ENCODE measurements at places on chromosomes 2 and 18.
A peak's percentile ranks its signal among the peaks of the same experiment; 100 is the strongest.

DNA sequence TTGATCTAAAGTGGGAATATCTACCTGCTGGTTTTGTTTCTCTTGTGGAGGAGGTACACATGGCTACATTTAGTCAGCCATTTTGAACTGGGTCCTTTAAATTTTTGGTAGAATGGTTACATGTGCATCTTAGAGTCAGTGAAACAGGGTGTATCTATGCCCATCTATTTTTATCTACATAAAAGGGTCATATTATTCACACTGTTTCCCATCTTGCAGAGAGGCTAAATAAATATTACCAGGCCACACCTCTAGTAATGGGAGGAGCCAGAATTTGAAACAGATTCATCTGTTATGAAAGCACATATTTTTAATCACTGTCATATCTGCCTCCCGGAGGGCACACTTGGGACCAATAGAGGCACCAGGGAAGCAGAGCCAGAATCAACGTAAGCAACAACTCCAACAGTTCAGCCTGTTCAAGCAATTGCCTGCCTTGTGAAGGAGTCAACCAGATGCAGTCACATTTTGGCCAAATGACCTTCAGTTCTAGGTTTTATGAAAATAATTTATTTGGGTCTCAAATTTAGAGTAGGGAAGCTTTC lies 376.8 kb downstream of the TSN start:
- DNase-seq: no peak

DNA sequence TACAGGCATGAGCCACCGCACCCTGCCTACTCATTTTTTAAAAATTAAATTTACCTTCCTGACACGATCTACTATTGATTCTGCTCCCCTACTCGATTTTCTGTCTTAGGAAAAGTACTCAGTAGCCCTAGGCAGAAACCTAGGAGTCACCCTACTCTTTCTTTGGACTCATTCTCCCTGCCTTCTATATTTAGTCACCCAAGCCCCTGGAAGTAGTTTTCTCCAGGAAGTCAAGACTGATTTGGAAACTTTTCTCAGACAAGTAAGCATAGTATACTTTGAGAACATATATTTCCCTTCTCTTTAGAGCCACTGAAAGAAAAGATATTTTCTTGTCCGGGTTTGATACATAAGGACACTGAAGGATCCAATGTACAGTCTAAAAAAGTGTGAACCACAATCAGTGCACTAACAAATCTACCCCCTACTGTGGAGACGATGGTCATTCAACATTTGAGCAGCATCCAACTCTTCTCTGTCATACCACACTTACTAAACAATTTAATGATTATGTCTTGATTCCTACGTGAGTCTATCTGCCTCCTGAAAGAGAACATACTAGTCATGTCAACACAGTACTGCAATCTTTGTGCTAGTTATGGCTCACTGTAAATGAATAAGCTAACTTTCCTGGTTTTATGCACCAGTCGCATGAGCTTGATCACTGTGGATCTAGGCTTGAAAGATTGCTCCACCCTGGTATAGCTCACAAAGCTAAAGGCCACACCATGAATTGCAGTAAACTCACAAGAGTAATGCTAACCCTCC lies 19.8 kb downstream of the YWHAQ start:
- DNase-seq: no peak

DNA sequence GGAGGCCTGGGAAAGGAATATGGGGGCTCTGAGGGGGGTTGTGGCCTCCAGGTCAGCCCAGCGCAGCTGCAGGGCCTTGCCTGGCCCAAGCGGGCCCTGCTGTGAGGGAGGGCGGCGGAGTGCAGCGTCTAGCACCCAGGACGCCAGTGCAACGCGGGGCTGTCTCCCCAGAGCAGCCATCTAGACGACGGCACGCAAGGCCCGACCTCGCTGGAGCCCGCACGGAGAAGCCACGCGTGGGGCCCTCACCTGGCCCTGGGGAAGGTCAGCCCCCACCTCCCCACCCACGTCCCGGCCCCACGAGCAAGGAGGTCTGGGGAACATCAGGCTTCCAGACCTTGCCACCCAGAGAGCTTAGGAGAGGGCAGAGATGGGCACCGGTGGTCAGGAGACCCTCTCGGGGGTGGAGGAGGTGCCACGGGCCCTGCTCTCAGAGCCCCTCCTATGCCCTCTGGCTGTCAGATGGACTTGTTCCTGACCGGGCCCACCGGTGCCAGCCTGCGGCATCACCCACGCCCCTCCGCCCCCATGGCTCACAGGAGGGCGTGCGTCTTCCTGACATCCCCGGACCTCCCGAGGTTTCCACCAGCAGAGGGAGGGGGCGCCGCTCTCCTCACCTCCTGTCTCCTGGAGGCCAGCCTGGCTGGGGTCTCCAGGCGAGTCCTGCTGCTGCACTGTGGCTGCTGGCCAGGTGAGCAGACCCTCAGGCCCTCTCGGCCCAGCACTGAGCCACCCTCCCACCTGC lies 17.0 kb downstream of the GPR35 start:
- DNase-seq: no peak

DNA sequence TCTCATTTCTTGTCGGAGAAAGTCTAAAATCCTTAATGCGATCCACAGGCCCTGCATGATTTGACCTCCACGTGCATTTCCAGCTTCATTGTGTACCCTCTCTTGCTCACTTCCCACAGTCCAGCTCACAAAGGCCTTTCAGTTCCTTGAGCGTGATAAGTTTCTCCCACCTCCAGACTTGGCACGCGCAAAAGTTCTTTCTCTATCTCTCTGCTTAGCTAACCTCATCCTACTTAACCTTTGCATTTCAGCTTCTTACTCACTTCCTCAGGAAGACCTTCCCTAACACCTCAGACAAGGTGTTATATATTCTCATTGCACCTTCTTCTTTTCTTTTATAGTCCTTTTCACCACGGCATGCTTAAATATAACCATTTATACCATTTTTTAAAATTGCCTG lies 124.8 kb upstream of the XPO1 start:
- no peak for DNase-seq

- no peak for DNase-seq
Measured at GRCh38 chr2:65541773-65542172, 109.4 kb upstream of the SPRED2 start.

GRCh38 chr2:40128796-40129195 lies 323.1 kb downstream of the SLC8A1 start:
- DNase-seq: no peak

DNA sequence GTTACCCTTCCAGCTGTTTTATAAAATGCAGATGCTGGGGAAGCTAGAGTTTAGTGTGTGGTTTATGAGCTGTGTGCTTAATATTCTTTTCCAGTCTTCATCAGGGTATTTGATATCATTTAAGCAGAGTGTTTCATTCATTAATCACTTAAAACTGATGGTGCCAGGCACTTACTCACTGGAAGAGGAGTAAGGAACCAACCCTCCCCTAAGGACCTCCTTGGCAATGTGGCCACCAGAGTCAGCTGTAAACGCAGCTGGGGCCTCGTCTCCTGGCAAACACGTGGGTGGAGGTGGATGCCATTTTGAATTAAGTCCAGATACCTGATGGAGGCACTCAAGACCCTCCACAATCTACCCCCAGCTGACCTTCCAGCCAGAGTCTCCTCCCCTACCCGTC lies 331.6 kb downstream of the CLIP4 start:
- DNase-seq: no peak

DNA sequence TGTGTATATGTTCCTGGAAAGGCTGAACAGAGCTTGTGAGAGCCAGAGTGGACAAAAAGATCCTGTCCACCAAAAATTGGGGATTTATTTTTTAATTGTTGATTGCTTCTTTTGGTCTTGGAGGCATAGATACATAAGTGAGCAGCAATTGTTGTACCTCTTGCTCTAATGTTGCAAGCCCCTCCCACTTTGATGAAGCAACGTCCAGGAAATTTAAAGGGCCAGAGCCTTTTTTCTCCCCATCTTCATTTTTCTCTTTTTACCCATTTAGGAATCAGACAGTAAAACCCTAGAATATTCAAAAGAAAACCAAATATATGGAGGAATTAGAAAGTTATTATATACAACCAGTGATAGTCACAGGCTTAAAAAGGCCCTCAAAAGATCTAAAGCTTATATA lies 871.8 kb upstream of the NRXN1 start:
- no peak for DNase-seq

DNA sequence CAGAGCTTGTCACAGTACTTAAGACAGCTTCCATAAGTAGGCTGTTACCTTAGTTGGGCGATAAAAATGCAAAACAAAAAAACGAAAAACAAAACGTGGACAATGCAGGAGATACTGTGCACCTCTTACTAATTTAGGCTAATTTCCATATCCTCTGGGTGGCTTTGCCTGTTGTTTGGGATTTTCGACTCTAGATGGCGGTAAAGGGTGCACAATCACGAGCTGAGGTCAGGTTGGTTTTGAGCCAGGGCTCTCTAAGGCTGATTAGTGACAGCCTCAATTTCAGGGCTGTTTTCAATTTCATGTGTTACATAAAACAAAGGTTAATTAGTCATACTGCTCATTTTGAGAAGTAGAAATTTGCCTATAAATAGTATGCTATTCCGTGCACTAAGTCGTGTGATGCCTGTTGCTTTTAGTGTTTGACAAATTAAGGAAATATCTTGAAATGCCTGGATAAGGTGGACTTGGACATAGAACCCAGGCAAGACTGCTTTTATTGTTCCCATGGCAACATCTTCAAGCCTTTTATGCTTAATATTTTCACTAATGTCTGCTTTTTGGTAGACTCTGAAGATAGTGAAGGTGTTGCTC lies 493.1 kb downstream of the SOCS6 start:
- DNase-seq: no peak

- no peak for DNase-seq
Measured at GRCh38 chr18:56083523-56084287, 495.7 kb upstream of the TCF4 start.

- no peak for DNase-seq
Measured at GRCh38 chr18:34807106-34807796, 97.2 kb downstream of the DTNA start.

GRCh38 chr2:67002618-67003371 lies 394.3 kb upstream of the ETAA1 start:
- DNase-seq: no peak

- DNase-seq: no peak
Measured at GRCh38 chr18:68734308-68734707, 19.4 kb upstream of the TMX3 start.

DNA sequence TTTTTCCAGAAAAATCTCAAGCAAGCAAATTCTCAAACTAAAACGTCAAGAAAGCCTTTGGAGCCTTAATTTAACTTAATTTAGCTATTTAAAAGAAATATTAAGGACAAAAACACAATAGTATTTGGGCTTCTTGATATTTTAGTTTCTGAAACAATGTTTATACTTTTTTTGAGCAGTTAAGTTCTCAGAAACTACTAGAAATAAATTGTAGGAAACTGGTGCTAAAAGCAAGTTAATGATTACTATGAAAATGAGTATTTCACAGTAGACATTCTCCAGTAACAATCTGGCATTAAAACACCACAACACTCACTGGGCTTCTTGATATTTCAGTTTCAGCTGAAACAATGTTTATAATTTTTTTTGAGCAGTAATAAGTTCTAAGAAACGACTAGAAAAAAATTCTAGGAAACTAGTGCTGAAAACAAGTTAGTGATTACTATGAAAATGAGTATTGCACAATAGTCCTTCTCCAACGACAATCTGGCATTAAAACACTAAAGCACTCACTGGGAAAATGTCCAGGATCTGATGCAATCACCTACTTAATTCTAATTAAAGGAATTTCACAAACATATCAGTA lies 45.1 kb downstream of the TRAK2 start:
- peak; percentile 13 for DNase-seq

DNA sequence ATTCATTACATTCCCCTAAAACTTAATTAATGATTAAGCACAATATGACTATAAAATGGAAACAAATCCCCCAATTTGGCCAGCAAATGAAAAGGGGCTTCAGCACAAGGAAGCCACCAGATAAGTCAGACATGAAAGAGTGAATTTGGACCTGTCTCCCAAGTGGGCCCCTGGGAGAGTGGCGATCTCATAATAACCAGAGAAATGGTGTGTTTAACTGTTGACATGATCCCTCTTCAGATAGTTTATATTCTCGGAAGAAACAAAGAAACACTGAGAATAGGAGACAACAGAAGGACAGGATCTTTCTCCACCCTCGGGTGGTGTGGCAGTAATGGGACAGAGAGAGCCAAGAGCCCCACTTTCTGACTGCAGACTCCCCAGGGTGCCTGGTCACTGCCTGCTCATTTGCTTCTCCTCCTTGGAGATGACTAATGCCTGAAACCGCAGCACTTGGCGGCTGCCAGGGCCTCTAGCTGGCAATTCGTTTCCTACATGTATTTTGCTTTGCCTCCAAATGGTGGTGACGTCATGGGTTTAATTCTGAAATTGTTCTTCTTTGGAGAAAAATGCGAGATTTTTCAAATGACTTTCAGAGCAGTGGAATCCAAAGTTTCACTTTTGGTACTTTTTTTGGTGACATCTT lies 46.4 kb upstream of the SPP2 start:
- DNase-seq: no peak

DNA sequence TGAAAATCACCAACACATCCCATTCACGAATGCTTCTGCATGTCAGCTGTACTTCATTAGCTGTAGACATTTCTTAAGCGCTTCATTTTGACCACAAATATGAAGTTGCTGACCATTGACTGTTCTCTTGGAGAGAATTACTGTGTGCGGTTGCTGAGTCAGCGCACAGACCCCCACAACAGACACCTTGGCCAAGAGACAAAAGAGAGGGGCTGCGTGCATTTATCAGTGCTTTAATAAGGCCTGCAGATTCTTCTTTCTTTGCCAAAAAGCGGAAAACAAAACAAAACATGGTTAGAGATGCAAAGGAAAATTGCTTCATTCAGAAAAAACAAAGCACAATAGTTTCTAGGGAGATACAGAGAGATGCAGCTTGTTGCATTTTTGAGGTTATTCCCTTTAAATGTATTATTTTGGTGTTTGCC lies 174.7 kb downstream of the ACKR3 start:
- no peak for DNase-seq

DNA sequence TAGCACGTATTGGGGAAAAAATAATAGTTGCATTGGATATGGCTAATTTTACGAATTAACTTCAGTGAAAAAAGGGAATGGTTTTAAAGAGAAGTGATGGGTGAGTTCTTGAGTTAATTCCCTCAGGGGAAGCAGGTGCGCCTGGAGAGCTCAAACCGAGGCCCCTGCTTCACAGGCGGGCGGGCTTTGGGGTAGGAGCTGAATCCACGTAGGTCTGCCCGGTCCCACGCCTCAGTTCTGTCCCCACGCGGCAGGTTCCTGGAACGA lies 44.1 kb downstream of the GORASP2 start:
- DNase-seq: no peak

DNA sequence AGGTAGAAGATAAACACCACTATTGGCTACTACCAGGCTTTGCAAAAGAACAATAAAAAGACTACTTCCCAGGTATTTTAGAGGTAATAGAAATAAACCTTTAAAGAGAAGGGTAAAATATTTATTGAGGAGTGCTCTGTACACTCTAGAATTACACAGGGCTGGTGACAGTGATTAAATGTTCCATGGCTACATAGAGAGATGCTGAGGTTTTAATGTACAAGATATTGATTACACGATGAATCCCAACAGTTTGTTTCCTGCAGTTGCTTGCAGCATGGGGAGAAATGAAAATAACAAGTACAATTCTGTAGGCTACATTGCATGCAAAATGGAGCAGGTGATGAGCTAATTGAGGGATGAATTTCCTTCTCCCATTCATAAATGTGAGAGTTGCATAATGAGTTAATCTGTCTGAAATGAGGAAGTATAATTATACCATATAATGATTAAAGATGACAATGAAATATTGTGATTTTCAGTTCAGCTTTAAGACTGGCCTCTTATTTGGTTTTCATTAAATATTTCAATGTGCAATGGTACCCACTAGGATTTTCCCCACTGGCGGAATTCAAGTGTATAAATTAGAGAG lies 266.1 kb downstream of the SOCS6 start:
- no peak for DNase-seq

Data from urinary bladder (tissue), 4 donors.